Fibroblast of skin of right quadriceps (primary cell): ENCODE measurements at places on chromosomes 11 and 22.

DNA sequence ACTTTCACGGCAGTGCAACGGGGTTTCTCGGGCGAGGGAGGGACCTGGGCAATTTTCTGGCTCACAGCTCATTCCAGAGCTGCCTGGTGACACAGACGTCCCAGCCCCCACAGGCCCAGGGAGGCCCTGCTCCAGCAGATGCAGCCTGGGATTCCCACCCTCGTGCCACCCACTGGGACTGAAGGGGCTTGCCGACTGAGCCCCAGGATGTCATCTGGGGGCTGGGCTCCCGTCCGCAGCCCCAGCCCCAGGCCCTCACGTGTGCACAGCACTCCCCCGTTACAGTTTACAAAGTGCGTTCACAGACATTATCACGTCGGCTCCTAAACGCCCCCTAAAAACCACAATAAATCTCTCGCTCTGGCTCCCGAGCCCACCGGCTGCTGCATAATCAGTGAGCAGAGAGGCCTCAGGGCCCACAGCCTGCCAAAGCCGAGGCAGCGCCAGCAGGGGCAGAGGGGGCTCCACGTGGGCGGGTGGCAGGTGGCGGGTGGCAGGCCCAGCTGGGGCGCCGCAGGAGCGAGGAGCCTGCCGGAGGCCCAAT lies 76.9 kb upstream of the TCF20 start:
- DNase-seq: no peak

DNA sequence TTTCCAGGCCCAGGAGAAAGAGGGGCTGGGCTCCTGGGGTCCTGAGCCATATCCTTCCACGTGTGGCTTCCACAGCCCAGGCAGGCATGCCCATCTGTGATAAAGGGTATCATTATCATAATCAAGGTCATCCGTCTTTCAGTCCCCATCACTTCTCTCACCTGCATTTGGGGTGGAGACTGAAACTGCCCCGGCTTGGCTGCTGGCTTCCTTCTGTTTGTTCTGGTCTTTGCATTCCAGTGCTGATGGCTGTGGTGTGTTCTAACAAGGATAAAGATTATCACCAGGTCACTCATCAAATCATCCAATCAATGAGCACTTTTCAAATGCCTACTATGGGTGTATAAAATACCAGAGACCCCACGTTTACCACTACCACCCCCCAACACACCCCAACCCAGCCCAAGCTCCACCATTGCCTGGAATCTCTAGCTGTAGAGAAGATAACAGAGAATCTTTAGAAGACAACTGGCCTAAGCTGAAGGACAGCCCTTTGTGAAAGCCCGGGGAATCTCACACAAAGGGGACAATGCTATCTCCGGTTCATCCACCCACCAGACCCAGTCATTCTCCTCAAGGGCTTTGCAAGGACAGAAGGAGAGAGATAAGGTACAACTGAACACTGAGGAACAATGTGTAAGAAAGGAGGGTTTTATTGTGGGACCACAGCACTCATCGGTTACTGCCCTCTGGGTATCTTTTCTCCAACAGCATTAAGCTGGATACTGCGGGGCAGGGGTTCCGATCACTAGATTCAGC lies 54.9 kb downstream of the AHNAK start:
- no peak for DNase-seq

GRCh38 chr11:68351450-68352275 lies 39.3 kb downstream of the LRP5 start:
- no peak for DNase-seq

DNA sequence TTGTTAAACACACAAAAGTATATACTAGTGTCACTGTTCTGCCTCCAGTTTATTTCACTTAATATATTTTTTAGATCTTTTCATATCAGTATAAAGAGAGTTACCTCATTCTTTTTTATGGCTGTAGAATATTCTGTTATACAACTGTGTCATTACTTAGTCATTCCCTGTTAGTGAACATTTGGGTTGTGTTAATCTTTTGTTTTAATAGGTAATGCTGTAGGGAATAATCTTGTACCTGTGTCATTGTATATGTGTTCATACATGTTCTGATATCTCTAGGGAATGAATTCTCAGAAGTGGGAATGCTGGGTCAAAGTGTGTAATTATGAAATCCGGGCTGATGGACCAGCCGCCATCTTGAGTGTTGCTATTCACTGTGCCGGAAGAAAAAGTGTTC lies 71.4 kb downstream of the SWAP70 start:
- no peak for DNase-seq

GRCh38 chr11:24496736-24497725 lies at the start of gene LUZP2:
Gene LUZP2, plus strand, starts transcription at chr11:24497053.
- DNase-seq: peak; percentile 42

- DNase-seq: peak; percentile 93
These were observed 13.8 kb downstream of the UQCR10 start for GRCh38 chr22:29780748-29781676.
